ENCODE measurements at places on chromosomes 6 and 20. TPM values are rescaled to one million over a fixed set of nuclear protein-coding genes. Genes with fewer than 3 reads are reported as not detected.

Gene DYNLT2
- 6.6 TPM for total RNA-seq

- H3K36me3 ChIP-seq: no peaks in the 10 kb centered on the region
- H3K4me3 ChIP-seq: no peak overlapping the region
- H3K27ac ChIP-seq: no peak overlapping the region
- H3K4me1 ChIP-seq: no peaks in the 10 kb centered on the region
These were observed 64.3 kb downstream of the CDH4 start for GRCh38 chr20:61316346-61316745.

- H3K4me1 ChIP-seq: no peaks in the 10 kb centered on the region
- no peak overlapping the region for H3K4me3 ChIP-seq
- H3K27me3 ChIP-seq: no peaks in the 10 kb centered on the region
- DNase-seq: no peak
- H3K27ac ChIP-seq: no peak overlapping the region
- H3K36me3 ChIP-seq: no peaks in the 10 kb centered on the region
These were observed 107.6 kb upstream of the SGK1 start for GRCh38 chr6:134425513-134425912.

DNA sequence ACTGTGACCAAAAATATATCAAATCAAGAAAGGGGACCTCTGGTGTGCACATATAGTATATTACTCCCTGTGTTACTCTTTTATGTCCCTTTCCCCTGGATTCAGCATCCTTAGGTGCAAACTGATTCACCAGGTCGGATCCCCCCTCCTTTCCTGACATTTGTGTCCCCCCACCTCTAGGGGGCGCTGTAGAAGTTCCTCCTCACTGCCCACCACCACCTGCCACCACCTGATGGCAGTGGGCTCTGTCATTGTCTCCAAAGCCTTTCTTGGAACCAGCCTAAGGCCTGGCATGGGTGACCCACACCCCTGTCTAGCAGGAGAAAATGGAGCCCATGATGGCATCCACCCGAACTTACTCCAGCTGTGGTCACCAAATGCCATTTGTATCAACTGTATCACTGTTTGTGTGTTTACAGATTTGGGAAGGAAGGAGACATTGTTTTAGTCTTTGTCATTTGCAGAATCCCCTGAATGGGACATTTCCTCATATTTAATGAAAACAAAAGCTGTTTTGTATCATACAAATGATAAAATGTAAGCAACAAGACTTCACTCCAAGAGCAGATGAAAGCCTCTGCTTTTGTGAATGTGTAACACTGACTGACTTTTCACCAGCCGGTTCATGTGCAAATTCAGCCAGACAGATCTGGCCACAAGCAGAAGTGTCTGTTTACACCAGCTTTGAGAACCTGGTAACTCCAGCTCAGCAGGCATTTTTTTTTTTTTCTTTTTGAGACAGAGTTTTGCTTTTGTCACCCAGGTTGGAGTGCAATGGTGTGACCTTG is 66.2 kb downstream of the ARMC2 start:
- H3K27me3 ChIP-seq: no peaks in the 10 kb centered on the region
- no peak overlapping the region for H3K4me3 ChIP-seq
- DNase-seq: no peak
- no peak overlapping the region for H3K27ac ChIP-seq
- no peaks in the 10 kb centered on the region for H3K36me3 ChIP-seq
- no peaks in the 10 kb centered on the region for H3K4me1 ChIP-seq

Gene C6orf118
- total RNA-seq: 0.24 TPM

GRCh38 chr20:7159903-7160302 is 392.4 kb downstream of the BMP2 start:
- no peak overlapping the region for H3K27ac ChIP-seq
- H3K27me3 ChIP-seq: no peaks in the 10 kb centered on the region
- H3K4me1 ChIP-seq: no peaks in the 10 kb centered on the region
- H3K4me3 ChIP-seq: no peak overlapping the region
- DNase-seq: no peak
- no peaks in the 10 kb centered on the region for H3K36me3 ChIP-seq

Gene ZNF76
- 13.9 TPM for total RNA-seq

Gene C20orf202
- 0.09 TPM for total RNA-seq

GRCh38 chr6:44158770-44159228 is at the start of gene CAPN11:
CAPN11 (plus strand) TSS chr6:44158820; CDS start chr6:44158849, 29 bp downstream.
- no peak for DNase-seq
- peaks cover 80% of the 10 kb centered on the region for H3K4me1 ChIP-seq
- no peak within 1 kb of the TSS for H3K27ac ChIP-seq
- H3K4me3 ChIP-seq: no peak within 1 kb of the TSS

Gene BTNL2
- not detected for total RNA-seq

All from thymus (tissue), 14 donors.